HTR-8/SVneo (cell line): ENCODE measurements at places on chromosomes 11 and 22.
A peak's percentile ranks its signal among the peaks of the same experiment; 100 is the strongest.

DNA sequence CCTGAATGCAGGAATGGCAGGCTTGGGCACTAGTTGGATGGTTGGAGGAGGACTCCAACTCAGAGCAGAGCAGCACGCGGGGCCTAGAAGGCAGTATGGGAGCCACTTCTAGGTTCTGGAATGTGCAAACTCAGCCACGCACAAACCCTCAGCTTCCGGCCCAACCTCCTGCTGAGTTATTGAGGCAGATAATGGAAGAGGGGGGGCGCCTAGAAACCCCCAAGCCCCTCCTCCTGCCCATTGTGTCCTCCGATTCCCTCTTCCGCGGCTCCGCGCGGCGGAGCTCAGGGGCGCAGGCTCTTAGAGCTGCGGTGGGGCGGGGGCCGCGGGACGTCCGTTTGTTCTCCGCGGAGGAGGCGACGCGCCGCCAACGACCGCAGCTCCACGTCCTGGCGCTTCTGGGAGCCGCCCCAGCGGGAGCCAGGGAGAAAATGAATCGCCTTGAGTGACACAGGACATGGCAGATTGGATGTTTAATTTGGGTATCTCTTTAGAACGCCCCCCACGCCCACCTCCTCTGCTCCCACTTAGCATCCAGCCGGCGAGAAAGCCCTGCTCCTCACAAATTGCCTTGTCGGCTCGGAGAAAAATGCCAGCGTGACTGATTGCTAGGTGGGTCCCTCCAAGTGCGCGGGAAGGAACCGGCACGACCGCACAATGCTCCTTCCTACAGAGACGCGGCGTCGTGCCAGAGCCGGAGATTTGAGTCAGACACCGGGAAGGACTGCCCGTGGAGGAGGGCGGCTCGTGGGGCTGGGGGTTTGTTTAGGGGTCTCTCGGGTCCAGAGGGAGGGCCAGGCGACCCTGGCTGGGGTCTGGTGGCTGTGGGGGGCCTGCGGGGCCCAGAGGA lies 144.6 kb downstream of the NECTIN1 start:
- peak; percentile 77 for DNase-seq

GRCh38 chr11:2789331-2789730 lies 89.5 kb upstream of the KCNQ1OT1 start:
- DNase-seq: no peak

DNA sequence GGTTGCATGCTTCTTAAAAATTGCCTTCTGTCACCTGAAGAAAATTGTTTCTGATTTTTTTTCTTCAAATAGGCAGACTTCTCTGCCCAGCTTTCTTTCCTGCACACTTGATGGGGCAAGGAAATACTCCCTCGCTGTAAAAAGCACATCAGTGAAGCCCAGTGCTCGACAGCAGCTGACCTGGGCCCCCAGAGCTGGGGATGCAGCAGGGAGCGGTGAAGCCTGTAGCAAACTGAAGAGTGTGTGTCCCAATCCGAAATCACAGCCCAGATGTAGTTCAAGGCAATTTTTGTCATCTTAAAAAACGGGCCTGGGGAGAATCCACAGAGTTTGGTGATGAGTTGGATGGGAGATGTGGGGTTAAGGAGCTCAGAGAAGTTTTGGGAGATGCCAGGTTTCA lies 27.0 kb upstream of the MPPED1 start:
- no peak for DNase-seq

- DNase-seq: no peak
Observed at GRCh38 chr11:1222491-1223345, at the start of gene MUC5B. Gene MUC5B (plus strand): TSS chr11:1223066. CDS start chr11:1223124, 58 bp downstream.

GRCh38 chr11:113814181-113814580 lies 34.6 kb downstream of the CLDN25 start:
- no peak for DNase-seq

DNA sequence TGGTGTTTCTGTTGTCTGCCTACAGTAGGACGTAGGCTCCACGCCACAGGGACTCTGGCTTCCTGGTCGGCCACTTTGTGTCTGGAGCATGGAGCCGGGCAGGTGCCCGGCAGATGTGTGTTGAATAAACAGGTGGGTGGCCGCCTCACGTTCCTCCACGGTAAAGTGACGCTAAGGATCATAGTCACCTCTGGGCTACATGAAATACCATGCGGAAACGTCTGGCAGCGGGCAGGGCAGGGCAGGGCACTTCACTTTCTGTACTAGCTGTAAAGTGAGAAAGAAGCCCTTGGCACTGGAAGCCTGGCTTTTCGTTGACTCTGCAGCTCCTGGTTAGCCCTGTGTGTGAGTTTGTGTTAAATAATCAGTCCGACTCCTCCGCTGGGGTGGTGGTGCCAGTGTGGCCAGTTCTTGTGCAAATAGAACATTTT lies 52.4 kb downstream of the MCM5 start:
- DNase-seq: no peak

GRCh38 chr11:46658259-46658658 lies 40.9 kb downstream of the ATG13 start:
- DNase-seq: no peak

DNA sequence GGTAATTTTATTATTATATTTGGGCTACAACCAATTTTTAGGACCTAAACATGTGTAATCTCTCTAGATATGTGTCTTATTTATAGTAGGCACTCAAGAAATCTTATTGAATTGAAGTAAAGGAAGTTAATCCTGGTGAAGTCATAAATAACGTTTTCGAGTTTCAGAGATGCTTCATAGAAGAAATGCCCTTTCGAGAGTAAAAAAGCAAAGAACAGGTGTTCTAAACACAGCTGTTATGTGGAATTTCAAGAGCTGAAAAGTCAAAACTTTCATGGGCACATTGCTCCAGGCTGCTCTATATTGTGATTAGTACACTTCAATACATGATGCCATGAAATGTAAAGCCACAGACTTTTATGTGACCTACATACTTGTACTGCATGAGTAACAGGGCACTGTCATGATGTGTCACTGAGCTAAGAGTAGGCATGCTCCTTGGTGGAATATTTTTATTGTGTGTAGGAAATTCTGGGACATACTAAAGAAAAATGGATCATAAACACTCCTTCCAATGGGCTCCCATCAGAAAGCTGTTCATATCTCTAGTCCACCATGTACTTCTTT lies 7.2 kb upstream of the ELMOD1 start:
- DNase-seq: no peak

DNA sequence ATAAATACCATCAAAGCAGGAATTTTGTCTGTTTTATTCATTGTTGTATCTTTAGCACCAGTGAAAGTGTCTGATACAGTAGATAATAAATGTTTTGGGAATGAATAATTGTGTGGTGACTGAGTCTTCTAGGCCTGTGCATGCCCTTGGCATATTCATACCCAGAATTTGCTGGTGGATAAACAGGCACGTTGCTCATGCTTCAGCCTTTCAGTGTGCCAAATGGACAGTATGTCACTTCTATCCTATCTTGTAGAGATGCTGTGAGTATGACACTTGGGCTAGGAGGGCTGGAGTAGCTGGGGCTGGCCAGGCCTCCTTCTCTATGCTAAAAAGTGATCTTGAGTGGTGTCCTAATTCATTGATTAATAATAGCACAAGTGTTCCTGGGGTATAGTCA lies 287.3 kb upstream of the DDI1 start:
- no peak for DNase-seq

DNA sequence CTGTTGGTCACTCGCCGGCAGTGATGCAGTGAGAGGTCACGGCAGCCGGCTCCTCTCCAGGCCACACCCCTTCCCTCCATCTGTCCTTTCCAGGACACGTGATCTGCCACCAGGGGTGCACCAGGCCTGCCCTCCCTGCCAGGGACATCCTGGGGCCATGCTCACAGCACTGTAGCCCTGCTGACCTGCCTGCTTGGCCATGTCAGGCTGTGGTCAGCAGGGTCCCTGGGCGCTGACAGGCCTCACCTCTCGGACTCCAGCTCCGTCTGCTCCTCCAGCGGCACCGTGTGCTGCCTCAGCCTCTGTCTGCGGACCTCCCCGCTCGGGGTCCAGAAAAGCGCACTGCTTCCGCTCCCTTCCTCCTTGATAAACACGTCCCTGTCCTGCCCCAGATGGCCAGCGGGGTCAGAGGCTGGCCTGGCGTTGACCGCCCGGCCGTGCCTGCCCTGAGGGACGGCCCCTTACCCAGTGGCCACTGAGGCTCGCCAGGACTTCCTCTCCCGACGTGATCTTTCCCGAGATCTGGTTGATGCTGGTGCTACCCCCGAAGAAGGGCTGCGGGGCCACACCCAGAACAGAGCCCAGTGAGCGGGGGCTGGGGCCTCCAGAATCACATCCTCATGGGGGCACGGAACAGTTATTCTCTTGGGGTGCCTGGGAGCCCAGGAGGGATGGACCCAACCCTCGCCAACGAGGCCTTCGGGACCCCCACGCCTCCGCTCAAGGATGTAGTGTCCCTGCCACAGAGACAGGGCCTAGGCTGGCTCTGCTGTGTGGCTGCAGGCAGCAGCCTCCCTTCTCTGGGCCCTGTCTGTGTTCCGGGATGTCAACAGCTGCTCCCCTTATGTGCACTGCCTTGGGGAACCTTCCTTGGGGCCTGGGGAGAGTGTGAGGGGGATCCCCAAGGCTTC lies 36.3 kb upstream of the CARS1 start:
- no peak for DNase-seq

DNA sequence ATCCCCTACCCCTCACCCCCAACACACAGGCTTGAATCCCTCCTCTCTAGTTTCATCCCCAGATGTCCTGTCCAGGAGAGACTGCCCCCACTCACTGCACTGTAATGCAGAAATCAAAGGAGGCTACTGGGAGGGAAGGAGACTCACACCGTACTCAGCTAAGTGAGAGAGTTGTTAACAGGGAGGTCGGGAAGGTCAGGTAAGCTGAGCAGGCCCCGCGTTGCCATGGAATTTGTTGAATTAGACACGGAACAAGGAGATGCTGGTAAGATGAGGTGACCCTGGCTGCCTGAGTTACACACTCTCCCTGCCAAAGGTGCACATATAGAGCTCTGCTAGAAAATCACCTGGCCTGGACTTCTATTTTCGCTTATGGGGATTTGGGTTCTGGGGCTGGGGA lies 197.9 kb downstream of the NXPE2 start:
- DNase-seq: no peak

DNA sequence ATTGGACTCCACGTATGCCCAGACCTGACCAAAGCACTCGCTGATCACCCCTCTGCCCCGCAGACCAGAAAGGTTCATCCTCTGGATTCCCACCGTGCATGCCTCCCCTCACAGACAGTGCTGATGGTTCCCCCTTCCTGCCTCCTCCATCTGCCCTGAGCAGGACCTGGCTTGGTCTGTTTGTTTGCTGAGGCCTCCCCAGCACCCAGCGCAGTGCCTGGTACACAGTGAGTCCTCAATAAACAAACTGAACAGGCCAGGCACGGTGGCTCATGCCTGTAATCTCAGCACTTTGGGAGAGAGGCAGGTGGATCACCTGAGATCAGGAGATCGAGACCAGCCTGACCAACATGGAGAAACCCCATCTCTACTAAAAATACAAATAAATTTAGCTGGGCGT lies 23.7 kb upstream of the RPS3 start:
- DNase-seq: no peak

DNA sequence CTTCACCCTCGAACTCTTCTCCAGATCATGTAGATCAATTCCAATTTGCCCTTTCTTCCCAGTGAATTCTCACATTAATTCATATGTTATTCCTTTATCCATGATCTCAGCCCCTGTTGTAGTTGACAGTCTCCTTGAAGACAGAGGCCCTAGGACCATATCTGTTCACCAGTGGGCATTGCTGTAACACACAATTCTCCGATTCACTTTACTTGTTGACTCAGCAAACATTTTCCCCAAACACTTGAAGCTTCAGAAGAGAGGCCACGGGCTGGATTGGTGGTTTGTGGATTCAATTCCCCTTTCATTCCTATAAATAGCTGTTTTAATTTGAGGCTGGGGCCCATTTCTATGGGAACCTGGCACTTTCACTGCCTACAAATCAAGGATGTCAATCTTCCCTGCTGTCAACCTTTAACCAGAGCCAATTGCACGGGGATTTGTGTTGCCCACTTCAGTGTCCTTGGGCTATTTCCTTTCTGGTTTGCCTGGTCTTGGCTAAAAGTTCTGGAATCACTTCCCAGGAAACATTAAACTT lies 393.0 kb upstream of the KIRREL3 start:
- no peak for DNase-seq

GRCh38 chr11:73275381-73275750 lies 3.2 kb downstream of the P2RY6 start:
- DNase-seq: no peak

GRCh38 chr11:9787981-9788521 lies 124.2 kb downstream of the SWAP70 start:
- DNase-seq: peak; percentile 31

DNA sequence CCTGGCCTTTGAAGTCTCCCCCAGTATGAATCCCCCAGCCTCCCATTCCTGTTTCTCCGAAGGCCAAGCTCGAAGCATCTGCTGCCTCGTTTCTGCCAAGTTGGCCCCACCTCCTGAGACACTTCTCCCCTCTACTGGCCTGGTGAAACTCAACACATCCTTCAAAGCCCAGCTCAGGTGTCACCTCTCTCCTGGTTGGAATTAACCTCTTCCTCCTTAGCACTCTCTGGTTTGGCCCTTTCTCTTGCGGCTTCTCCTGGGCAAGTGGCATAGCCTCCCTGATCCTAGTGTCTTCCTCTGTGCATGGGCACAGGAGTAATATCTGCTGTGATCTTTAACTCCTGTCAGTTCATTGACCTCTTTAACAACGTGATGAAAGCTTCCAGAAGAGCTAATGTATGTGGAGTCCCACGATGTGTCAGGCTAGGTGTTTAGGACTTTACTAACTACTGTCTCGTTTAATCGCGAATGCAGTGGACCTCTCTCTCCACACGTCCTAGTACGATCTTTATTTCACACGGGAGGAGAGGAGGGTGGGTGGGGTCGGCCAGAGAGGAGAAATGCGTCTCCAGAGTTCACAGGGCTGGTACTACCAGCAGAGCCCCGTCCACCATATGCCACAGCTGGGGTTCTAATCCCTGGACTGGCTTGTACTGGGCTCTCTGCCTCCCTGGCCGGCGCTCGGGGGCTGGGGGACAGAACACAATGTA lies 826 bp upstream of the PTPRJ start:
- DNase-seq: no peak

- DNase-seq: peak; percentile 39
Observed at GRCh38 chr11:22787551-22788162, 41.9 kb downstream of the SVIP start.

- no peak for DNase-seq
Observed at GRCh38 chr11:62499944-62500649, 46.5 kb downstream of the AHNAK start.

GRCh38 chr22:41638124-41638523 lies 17.0 kb downstream of the XRCC6 start:
- DNase-seq: no peak

DNA sequence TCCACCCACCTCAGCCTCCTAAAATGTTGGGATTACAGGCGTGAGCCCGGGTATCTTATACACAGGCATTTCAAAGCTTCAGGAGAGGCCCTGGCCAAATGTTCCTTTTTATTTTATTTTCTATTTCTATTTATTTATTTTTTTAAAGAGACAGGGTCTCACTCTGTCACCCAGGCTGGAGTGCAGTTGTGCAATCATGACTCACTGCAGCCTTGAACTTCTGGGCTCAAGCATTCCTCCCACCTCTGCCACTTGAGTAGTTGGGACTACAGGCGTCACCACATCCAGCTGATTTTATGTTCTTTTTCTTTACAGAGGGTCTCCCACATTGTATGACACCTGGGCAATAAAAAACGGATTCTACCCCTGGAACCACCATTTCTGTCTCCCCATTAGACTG lies 71.2 kb downstream of the FBXO7 start:
- DNase-seq: no peak
